ENCODE measurements at places on chromosomes 4 and X.
A peak's percentile ranks its signal among the peaks of the same experiment; 100 is the strongest.

DNA sequence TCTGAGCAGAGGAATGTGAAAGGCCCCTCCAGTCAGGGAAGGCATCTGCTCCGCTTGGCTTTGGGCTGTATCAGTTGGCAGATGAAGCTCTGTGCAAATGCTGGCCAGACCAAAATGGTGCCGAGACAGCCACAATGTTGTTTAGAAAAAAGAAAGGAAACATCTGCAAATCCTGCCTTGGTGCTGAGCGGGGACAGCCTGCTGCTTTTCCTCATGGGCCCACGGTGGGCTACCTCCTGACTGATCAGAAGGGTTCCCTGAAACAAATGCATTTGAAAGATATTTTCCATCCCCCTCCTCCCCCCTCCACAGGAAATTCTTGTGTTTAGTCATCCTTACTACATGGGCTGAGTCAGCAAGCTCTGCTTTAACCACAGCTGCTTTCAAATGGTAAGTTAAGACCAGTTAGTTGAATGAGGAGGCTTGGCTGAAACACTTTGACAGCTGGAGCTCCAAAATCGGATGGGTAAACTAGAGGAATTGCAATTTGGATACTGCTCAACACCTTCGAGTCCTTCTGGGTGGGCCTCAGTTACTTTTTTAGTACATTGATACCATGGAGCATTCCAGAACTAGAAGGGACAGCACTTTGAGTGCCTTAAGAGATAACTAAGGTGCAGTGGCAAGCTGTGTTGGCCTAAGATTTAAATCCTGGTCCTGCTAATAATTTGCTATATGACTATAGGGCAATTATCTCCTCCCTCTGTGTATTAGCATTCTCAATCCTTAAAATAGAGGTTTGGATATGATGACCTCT lies 36.0 kb downstream of the PLAC1 start:
- DNase-seq = no peak

DNA sequence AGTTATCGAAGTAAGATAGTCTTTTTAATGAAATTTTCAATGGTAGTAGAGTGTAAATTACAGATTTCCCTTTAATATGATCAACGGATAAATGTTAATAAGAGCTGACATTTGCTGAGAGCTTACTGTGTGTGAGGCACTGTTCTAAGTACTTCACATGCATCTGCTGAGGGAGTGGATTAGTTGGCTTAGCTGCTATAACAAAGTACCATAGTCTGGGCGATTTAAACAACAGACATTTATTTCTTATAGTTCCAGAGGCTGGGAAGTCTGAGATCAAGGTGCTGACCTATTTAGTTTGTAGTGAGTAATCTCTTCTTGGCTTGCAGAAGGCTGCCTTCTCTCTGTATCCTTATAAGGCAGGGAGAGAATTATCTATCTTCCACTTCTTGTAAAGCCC lies 174.3 kb downstream of the CEP135 start:
- no peak for DNase-seq

- DNase-seq = no peak
Measured at GRCh38 chr4:90071289-90072235, 55.6 kb upstream of the CCSER1 start.

DNA sequence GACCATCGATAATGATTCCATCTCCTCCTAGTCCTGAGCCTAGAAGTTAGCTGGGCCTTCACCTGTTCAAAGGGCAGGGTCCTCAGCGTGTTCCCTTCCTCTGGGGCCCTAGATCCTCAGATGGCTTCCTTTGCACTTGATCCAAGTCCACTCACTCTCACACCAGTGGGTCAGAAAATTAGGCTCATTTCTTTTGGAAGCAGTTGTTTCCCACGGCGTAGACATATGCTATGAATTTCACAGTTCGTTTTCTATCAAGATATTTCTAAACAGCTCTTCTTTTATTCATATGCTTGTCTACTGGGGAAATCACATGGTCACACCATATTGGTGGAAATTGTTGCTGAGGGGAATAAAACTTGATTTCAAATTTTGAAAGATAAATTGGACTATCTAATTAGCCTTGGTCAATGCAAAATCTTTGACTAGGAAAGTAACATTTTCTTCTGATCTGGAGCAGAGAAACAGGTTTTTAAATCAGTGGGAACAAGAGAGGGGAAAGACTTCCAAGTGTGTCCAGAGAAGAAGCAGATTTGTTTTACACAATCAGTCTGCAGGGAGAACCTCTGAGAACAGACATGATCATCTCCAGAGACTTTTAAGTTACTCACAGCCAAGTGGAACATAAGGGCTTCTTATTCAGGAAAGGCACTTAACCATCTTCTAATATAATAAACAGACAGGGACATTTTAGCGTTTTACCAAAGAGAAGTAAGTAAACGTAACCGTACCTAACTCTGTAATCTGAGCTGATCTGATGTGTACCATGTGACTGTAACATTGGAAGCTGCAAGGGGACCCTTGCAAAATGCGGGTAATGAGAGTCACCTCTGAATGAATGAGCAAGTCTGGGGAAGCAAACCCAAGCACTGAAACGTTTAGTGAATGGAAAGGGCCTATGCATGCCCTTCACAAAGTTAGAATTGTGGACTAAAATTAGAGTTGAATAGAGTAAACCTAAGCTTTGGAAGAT lies 455.7 kb upstream of the FAT1 start:
- no peak for DNase-seq

- no peak for DNase-seq
Measured at GRCh38 chrX:39477762-39478120, 620.0 kb downstream of the BCOR start.

DNA sequence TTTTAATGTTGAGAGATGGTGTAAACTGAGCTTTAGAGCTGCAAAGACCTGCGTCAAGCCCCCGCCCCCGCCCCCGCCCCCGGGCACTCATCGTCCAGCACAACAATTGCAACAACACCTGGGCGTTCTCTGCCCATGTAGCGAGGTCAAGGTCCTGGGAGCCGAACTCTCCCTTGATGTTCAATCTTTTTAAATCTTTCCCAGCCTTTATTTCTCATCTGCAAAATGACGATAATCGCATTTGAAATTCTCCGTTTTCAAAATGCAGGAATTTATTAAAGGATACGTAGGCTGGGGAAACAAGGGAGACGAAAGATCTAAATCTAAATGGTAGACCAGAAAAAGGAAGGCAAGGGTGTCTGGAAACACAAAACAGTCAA lies 648 bp upstream of the MSMO1 start:
- peak; percentile 38 for DNase-seq

GRCh38 chr4:47641755-47642154 lies 156.7 kb downstream of the ATP10D start:
- no peak for DNase-seq

- no peak for DNase-seq
Measured at GRCh38 chr4:151689211-151689991, 71.4 kb downstream of the GATB start.

GRCh38 chr4:26424153-26424552 lies 66.1 kb downstream of the CCKAR start:
- no peak for DNase-seq

- DNase-seq = no peak
Measured at GRCh38 chr4:2400841-2401609, 17.4 kb downstream of the ZFYVE28 start.

GRCh38 chr4:81389720-81390119 lies 82.0 kb downstream of the RASGEF1B start:
- DNase-seq = no peak

- no peak for DNase-seq
Measured at GRCh38 chr4:78032446-78032845, 24.7 kb upstream of the FRAS1 start.

DNA sequence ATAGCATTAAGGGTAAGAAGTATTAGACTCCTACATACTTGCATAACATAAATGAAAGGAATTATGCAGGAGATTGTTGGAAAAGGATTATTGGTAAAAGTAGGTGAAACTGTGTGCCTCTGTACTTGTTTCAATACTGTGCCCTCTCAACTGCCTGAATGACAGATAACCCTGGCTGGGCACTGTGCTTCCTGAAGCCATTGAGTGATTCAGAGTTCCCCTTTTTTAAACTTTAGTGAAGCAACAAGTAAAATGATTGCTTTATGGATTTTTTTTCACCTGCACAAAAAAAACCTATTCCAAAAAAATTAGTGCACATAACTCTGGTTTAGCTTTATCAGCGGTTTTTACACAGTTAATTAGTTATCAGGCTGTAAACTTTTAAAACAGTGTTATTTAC lies 204.8 kb downstream of the TRAM1L1 start:
- no peak for DNase-seq

- DNase-seq = no peak
Measured at GRCh38 chr4:153528705-153529485, 62.7 kb downstream of the TMEM131L start.

DNA sequence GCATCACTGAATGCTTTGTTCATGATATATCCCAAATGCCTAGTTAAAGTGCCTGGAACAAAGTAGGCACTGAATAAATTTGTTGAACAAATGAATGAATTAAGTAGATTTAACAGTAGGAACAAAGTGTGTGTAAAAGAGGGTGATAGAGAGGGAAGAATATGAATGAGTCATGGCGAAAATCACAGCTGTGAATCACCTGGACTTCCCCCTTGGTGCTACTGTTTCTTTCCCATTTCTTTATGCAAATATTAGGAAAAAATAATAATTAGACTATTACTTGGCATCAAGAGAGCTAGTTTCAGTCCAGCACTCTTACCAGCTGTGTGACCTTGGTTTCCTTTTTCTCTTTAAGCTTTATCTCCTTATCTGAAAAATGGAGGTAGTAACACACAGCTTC lies 9.2 kb downstream of the SPIN3 start:
- no peak for DNase-seq

GRCh38 chr4:90126805-90127204 lies 389 bp upstream of the CCSER1 start:
- no peak for DNase-seq

DNA sequence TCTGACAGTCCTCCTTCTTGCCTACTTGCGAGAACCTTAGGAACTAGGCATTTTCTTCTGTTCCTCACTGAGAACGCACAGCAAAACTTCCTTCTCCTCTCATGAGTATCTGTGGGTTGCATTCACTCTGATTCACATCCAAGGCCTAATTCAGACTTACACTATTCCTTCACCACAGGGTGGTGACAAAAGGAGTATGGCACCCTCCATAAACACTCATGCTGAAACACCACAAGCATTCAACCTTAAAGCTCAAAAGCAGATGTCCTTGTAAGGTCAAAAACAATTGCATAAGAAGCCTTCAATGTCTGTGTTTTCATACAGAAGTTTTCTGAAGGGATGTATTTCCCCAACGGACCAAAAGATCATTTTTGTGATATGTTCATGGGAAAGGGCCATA lies 147.3 kb downstream of the CORIN start:
- DNase-seq = no peak

- DNase-seq = no peak
Measured at GRCh38 chrX:68894513-68895340, 65.9 kb downstream of the EFNB1 start.

GRCh38 chr4:186172546-186172945 lies 18.8 kb upstream of the CYP4V2 start:
- no peak for DNase-seq

- DNase-seq = no peak
Measured at GRCh38 chr4:150106886-150107285, 28.6 kb downstream of the DCLK2 start.

DNA sequence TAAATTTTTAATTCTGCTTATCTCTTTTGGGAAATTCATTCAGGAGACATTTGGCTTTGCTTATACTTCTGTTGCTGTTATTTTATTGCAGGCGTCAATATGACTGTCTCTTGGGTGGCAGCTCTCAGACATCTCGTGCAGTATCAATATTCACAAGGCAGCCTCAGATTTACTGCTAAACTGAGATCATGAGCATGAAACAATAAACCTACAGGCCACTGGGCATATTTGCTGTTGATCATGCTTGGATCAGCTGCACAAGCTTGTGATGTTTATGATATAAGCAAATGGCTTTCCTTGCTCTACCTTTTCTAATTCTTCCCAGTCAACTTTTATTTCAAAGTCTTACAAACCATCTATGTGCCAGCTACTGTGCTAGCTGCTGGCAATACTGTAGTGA lies 39.2 kb downstream of the TSPAN5 start:
- DNase-seq = peak; percentile 31

DNA sequence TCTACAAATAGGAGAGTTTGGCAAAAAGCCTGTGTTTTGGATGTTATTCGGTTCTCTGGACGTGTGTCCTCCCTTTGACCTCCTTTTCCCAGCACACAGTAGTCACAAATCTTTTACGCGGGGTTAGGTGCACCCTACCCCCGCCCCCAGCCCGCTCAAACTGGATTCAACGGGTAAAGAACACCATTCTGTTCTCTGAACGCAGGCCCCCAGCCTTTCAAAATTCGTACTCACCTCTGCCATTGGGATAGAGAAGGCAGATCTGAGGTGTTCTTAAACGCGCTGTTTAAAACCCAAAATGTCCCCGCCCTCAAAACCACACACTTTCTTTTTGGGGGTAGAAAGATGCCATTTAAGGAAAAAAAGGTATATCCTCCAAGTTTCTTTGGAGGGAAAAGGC lies 2.7 kb downstream of the LEF1 start:
- DNase-seq = no peak

GRCh38 chr4:104719539-104720230 lies 225.0 kb upstream of the CXXC4 start:
- no peak for DNase-seq

DNA sequence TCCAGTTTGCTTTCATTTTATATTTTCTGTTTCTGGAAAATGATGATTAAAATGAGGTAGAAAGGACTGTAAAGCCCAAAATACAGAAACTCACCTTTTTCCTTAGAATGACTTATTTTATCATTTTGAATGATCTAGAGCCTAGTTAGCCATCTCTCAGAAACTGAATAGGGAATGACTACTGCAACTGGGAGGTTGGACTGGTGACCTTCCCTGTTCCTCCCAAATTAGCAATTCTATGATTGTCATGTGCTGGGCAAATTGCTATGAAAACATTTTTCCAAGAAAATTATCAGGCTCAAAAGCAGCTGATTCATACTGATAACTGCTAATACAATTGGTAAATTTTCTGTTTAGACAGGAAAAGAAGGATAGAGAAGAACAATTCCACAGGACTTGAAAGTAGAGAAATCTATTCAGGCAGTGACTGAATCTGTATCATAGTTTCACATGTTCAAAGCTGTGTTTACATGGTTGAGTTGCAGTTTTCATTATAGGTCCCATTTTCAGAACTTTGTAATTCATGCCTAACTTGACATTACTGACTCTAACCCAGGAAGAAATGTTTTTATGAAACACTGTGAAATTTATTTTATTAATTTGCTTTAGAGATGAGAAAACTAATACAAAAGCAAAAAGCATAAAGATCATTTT lies 43.4 kb upstream of the SEC24B start:
- DNase-seq = no peak

DNA sequence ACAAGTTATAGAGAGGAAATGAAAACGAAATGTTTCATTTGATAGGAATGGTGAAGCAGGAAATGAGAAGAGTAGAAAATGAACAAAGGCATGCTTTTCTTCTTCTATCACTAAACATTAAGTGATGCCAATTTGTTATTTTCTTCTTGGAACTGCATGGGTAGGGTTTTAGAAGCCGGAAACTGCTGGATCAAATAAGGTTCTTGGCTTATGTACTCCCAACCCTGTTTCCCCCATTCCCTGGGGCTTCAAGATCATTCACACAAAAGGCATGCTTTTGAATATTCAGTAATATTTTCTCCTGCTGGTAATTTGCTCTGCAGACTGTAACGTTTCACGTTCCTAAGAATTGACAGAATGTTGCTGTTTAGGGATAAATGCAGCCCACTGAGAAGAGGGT lies 224.1 kb downstream of the NLGN4X start:
- DNase-seq = no peak

- DNase-seq = no peak
Measured at GRCh38 chr4:120749445-120750151, 172.9 kb downstream of the PRDM5 start.
